ENCODE measurements at places on chromosomes 3 and 15.

DNA sequence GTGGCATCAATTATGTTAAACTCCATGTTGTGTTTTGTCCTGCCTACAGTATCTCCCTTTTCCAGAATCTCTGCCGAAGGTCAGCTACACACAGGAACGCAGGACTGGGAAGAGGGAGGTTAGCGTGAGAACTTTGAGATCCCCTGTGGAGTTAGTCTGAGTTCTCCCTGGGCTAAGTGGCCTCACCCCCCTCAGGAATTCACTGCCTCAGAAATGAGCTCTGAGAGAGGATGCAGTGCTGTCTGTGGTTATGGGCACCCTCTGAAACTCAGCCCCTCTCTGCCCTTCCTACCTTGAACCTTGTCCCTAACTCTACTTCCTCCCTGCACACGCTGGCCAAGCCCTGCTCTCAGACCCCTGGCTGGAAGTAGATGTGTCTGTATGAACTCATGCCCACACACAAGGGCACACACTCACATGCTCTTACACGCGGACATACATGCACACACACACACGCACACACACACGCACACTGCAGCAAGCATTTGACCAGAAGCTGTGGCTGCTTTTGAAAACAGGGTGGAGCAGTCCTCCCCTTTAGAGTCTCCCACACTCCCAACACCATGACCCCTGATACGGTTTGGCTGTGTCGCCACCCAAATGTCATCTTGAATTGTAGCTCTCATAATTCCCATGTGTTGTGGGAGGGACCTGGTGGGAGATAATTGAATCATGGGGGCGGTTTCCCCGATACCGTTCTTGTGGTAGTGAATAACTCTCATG is 5.3 kb upstream of the VIPR1 start:
- peak; percentile 33 for DNase-seq

GRCh38 chr3:53571264-53571663 is 76.9 kb downstream of the CACNA1D start:
- DNase-seq, result no peak

- peak; percentile 79 for DNase-seq
Measured at GRCh38 chr3:157128771-157129681, 30.9 kb downstream of the CCNL1 start.

DNA sequence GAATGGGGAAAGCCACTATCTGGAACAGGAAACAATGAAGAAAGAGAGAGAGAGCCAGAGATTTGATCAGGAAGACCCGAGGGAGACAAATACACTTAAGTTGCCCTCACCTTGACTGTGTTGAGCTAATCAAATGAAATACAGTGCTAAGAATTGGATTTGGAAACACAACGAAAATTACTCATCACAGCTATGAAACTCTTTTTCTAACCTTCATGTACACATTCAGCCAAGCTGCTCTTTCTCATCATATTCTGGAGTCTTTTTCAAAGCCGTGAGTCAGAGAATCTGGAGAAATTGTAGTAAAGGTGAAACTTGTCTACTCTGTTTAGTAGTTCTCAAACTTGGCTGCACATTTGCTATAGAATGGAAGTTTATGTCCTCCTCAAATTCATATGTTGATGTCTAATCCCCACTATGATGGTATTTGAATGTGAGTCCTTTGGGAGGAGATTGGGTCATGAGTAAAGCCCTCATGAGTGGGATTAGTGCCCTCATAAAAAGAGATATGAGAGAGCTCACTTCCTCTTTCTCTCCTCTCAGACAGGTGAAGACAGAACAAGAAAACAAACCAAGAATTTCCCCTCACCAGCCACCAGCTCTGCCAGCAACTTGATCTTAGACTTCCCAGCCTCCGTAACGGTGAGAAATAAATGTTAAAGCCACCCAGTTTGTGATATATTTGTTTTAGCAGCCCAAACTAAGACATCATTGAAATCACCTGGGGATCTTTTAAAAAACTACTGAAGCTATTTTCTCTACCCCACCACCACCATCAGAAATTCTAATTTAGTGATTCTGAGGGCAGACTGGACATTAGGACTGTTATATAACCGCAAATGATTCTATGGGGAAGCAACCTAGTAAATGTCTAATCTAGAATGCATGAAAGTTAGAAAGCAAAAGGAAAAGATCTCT is 143.6 kb upstream of the GRM7 start:
- no peak for DNase-seq

DNA sequence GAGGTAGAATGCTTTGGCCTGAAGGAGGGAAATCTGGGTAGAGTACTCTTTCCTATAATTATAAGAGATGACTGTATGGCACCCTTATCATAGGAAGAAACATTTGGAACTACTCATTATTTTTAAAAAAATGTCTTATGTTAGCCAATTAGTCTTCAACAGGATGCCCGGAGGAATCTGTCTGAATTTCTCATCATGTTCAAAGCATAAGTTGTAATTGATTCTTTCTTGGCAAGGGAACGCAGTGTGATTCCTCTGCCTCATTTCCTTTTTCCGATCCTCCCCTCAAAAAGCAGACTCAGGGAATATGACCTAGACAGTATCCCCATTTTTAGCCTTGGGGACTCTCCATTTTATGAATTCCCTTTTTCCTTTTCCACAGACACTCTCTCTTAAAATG is 165.1 kb downstream of the IL5RA start:
- DNase-seq, result no peak

GRCh38 chr3:25520926-25521559 is 93.0 kb downstream of the RARB start:
- no peak for DNase-seq

DNA sequence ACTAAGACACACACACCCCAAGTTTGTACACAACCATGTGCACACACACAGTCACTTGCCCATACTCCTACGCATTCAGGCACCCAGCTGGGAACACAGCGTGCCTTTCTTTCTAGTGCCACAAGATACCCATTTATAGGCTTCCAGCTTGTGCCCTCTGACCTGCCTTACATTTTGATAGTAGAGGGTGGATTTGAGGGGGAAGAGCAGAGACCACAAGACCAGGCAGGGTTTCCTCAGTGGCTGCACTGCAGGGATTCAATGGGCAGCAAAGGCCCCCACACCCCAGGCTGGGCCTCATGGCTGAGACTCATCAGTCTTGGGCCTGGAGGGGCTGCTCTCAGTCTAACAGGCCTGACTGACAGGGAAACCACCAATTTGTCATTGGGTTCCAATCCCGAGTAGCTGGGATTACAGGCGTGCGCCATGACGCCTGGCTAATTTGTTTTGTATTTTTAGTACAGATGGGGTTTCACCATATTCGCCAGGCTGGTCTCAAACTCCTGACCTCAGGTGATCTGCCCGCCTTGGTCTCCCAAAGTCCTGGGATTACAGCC is 18.8 kb upstream of the ANKDD1A start:
- DNase-seq, result peak; percentile 64

DNA sequence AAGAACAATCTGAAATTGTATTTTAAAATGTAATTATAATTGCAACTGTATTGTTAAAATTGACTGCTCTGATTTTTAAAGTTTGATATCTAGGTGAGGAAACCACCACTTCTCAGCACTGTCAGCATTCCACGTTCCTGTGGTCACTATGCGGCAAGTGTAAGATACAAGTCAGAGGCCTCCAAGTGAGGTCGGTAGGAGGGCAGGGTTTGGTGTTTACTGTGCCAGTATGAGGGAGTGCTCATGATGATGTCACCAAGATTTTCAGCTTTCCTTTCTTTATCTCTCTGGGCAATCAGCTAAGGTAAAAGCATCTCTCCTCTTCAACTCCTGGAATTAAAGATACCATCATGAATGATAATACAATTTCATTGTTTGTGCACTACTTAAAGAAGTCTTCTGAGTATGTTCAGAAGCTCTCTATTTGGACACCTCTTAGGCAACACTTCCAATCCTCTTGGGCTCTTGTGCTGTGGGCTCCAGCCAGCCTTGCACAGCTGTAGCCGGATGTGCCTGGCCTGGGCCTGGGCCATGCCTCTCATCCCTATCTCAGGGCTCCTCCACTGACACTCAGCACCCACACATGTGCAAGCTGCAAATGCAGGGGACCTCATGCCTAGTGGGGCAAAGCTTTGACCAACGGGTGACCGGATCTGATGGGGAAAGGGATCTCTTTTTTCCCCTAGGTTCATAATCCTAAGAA is 42.9 kb downstream of the CCR3 start:
- no peak for DNase-seq

DNA sequence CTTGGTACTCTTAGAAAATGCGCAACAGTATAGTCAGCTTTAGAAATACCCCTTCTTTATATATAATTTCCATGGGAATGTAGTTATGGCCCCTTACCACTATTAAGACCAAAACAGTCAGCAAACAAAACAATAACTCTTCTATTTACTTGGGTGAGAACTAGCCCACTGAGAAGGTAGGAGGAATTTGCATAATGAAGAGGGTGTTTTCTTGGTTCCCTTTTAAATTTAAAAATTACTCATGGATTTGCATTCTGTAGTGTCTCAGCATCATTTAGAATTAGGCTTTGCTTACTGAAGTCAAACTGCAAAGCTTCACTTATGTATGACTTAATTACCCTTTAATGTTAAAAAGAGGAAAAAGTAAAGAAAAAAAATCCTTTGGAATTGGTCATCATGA is 350.8 kb downstream of the PTPRG start:
- DNase-seq, result no peak

- DNase-seq, result no peak
Measured at GRCh38 chr15:32763295-32763694, 45.5 kb downstream of the GREM1 start.

DNA sequence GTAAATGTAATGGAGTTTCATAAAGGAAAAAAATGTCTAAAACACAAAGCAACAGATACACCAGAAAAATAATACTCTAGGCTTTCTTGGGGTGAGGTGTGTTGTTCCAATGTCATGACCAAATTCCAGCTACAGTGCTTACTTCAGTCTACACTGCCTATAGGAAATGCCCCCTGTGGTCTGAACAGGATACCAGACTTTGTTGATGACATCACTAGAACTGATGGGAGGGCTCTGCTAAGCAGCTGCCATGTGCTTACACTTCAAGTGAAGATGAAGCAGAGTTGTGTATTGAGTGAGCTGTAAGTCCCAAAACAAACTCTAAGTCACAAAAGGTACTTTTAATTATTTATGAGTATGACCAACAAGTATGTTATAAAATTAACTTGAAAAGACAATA is 456.1 kb upstream of the IL12A start:
- DNase-seq, result no peak

DNA sequence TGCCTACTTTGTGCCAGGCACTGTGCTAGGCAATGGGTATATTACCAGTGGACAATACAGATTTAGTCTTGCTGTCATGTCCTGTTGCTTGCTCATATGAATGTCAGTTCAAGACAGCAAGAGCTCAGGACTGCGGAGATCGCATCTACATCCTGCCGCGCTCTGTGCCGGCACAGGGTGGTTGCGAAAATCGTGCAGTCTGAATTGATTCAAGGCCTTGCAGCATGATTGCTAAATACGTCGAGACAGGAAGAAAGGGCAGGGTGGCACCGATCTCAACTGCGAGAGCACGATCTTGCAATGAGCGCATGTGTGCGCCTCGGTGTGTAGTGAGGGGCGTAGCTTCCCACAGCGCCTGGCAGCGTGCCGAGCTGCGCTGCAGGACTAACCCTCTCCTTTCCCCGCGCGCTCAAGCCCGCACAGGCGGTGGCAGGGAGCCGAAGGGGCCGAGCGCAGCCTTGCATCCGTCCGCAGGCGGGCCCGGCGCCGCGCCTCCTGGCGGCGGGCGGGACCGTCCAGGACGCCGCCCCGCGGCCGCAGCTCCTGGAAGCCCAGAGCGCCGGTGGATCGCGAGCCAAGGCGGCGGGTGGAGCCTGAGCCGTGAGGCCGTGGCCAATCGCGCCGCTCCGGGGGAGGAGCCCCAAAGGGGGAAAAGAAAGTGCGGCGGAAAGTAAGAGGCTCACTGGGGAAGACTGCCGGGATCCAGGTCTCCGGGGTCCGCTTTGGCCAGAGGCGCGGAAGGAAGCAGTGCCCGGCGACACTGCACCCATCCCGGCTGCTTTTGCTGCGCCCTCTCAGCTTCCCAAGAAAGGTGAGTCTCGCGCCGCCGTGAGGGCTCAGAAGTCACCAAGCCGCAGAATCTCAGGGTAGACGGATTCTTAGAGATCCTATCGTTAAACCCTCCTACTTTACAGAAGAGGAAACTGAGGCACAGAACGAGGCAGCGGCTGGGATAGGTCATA is at the start of gene IL1RAP:
Gene IL1RAP (plus strand): TSS at position 677 of the 962 bp plus-strand sequence. CDS start 50,205 bp downstream, outside the sequence.
- DNase-seq, result peak; percentile 99

- peak; percentile 89 for DNase-seq
Measured at GRCh38 chr3:111539351-111540331, 2.4 kb upstream of the CD96 start.

DNA sequence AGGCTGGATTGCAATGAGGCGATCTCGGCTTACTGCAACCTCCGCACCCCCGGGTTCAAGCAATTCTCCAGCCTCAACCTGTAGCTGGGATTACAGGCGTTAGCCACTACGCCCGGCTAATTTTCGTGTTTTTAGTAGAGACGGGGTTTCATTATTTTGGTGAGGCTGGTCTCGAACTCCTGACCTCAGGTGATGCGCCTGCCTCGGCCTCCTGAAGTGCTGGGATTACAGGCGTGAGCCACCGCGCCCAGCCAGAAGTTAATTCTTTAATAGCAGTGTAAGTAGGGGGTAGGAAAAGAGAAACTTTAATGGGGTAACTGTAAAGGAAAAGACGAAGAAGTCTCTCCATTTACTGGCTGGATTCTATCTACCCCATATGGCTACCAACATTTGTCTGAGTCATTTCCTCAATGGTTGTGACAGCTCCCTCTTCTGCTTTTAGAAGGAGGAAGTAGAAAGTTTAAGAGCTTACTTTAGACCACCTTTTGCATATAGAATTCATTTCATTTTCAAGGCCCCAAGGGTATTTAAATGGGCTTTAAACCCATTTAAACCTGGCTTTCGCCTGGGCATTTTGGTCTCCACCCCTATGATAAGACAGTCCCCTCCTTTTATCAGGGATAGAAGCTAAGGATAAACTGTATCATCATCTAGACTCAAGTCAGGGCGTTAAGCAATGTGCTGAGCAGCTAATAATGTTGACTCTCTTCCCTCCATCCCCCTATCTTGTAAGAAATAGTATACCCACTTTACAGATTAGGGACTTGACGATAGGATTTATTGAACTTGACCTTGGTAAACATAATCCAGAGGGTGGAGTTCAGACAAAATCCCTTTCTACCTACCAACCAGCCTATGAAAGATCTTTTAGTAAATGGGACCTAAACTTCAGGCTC is 1.1 kb upstream of the CDV3 start:
- DNase-seq, result peak; percentile 85

- DNase-seq, result no peak
Measured at GRCh38 chr3:194872669-194872977, 186.9 kb downstream of the FAM43A start.

DNA sequence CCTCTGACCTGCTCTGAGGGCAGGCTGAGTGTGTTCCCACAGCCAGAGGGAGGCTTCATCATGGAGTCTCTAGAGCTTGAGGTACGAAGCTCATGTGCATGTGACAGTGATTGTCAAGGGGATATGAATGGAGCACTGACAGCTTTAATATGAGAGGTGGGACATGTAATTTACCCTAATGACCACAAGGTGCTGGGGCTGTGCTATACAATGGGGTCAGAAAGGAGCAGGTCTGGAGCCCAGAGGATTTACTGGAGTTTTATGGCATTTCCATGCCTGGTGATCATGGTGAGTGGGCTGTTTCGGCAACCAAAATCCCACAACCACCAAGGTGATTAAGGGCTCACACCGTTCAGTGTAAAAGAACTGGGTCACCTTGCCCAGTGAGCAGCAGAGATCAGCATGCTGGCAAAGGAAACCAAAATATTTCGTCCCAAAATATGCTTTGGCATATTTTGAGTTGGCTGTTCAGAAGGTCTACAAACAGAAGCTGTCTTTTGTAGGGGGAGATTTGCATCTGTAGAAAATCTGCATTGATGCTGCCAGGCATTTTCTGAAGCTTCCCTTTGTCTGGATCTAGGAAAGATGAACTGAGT is 40.1 kb upstream of the RASGRF1 start:
- DNase-seq, result no peak

GRCh38 chr3:19749448-19750017 is 184.5 kb downstream of the EFHB start:
- peak; percentile 68 for DNase-seq
